Stimulated activated CD8-positive, alpha-beta memory T cell treated with anti-CD3 and anti-CD28 coated beads, Interleukin-7, amount 100 ng/mL, for 48 hours (primary cell): ENCODE measurements at places on chromosomes 5 and 9.

GRCh38 chr9:126165755-126166154 is 160.9 kb upstream of the MVB12B start:
- no peak for DNase-seq

DNA sequence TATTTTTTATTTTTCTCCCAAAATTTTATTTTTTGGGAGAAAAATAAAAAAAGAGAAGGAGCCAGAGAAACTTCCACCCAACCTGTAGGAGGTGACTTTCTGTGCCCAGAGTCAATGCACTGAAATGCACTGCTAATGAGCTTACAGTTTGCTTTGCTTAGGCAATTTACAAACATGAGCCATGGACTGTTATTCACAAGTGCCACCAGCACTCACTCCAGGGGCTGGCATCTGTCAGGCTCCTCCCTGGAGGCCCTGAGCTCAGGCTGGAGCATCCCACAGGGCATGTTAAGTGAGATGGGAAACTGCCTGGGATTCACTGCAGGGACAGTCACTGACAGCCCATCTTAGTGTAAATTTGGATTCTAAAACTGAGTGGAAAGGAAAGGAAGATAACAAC is 74.9 kb downstream of the FANCC start:
- no peak for DNase-seq

DNA sequence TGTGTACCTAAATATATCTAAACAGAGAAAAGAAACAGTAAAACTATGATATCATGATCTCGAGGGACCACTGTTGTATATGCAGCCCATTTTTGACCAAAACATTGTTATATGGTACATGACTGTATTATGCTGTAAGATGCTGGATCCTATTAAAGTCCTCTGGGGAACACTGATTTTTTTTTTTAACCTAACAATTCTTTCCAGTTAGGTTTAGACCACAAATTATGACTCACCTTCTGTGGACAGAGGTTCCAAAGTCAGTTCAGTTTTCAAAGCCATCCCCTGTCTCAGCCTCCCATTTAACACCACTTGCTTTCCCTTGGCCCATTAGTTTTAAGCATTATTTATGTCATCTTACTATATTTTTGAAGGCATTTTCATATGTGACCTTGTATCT is 27.1 kb downstream of the TRMO start:
- DNase-seq: no peak

GRCh38 chr5:169591636-169592035 is 8.1 kb downstream of the SPDL1 start:
- no peak for DNase-seq

DNA sequence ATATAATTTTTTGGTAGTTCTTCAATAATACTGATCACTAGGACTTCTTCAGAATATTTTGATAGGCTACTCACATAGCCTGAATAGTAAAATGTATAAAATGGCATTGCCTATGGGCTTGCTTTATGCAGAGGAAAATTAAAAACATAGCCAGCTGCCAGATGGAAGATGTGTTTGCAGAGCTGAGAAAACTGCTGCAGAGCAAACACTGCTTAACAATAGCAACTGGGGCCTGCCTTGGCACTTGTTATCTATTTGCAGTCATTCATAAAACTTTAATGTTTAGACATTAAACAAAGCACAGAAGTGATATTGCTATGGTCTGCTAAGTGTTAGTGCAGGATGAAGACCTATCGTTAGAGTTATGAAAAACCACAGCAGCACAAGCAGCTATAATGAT is 151.5 kb upstream of the SMC2 start:
- no peak for DNase-seq

- DNase-seq: no peak
These were observed 677.7 kb upstream of the MEF2C start for GRCh38 chr5:89560696-89561095.
